ENCODE measurements at places on chromosomes 5 and 9.

DNA sequence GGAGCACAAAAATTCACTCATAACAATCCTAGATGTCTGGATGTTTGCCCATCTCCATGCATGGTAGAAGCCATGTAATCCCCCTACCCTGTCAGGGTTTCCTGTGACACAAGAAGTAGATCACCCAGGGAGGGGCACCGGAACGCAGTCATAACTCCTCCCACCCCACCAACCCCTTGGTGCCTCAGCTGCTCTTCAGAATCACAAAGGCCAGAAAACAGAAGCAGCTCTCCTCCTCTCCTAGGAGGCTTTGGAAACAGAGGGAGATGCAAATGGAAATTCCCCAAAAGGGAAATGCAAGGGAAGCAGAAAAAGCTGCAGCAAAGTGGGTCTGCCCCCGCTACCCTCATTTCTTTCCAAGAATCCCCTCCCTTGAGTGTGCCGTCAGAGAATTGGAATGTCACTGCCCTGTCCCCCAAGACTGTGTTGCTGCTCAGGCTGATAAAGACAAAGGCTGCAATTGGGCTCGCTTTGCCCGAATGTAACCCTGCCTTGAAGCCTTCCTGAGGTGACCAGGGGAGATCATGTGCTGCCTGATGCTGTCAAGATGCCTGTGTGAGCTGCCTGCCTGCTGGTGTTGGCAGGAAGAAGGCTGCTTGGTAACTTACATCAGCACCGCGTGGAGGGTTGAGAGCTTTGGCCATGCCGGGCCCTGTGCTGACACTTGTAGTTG, 65.5 kb upstream of the ABCA1 start:
- DNase-seq: peak; percentile 73

DNA sequence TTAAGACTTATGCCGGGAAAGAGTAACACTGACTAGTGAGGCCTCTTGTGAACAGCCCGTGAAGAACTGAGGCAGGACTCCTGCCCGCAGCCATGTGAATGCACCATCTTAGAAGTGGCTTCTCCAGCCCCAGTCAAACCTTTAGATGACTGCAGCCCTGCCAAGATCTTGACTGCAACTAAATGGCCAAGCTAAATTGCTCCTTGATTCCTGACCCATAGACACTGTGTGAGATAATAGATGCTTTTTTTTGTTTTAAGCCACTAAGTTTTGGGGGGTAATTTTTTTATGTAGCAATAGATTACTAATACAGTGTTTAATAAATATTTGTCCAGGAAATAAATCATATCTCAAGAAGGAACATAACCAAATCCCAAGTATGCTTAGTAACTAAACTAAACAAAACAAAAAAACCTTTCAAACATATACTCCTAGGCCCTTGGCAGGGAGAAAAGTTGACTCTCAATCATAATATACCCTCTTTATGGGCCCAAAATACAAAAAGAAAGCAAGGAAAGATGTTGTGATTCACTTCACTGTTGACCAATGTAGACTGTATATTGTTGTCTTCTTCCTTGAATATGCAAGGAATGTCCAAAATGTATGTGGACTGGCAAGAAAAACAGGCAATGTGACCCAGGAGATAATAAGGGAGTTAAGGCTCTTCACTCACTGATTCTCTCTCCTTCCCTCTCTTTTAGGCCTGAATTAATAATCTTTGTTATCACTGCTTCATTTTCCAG, 79.7 kb upstream of the ZNF366 start:
- DNase-seq: no peak

- DNase-seq: no peak
Observed at GRCh38 chr5:68343421-68343826, 127.9 kb downstream of the PIK3R1 start.

DNA sequence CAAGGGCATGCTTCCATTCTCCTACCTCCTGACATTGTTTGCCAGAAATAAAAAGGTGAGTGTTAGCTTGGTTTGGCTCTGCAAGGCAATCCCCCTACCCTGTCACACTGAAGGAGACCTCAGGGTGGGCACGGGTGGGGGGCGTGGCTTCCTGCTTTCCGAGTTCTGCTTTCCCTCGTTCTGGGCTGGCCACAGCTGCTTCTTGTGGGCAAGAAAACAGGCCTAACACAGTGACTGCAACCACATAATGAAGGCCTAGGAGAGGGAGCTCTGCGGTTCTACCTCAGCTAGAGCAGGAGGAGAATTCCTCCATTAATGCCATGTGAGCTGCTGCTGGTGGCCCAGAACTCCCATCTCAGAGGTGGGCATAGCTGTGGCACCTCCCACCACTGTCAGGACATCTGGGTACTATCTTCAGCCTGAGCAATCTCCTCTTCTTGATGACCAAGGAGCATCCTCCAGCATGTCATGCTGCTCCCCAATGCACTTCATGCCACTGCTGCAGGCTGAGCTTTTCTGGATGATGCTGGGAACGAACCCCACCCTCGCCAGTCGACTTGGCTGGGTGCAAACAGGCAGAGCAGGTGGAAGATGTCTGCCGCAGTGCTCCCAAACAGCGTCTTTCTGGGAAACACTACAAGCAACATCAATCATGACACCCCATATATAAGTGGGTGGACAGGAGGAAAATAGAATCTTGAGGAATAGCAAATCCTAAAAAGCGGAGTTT, 139.5 kb upstream of the RAPGEF1 start:
- DNase-seq: no peak

DNA sequence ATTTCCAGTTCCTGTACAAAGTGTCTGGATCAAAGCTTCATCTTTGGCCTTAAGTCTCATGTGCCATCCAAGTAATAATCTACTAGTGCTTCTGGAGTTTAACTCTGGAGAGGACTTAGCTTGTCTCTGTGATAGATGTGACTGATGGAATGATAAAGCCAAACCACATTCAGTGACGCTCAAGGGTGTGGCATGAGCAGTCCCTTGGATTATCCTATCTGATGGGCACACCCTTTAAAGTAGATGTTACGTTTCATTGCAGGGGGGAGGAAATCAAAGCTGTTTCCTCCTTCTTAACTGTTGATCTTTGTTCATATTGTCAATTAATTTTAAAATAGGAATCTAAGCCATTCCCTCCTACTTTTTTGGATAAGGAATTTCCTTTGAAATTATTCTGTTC, 8.5 kb upstream of the EGFLAM start:
- no peak for DNase-seq

DNA sequence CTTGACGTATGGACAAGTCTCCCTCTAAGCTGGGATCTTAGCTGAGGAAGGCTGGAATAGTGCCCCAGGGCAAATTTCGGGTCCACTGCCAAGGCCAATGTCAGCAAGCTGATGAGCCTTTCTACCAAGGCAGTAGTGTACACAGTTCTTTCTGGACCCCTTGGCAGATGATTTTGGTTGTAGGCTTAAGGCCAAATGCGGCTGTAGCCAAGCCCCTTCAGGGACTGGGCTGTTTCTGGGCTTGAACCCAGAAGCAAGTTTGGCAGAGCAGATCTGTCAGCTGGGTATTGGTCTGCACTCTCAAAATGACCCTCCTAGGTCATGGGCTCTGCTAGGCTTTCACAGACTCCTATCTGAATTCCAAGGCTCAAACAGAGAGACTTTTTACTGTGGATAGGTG, 121.6 kb downstream of the ADAMTSL1 start:
- DNase-seq: no peak

GRCh38 chr9:133786907-133787753, 49.0 kb upstream of the SARDH start:
- no peak for DNase-seq

- peak; percentile 87 for DNase-seq
Observed at GRCh38 chr5:8098081-8098480, 229.1 kb downstream of the MTRR start.

- DNase-seq: peak; percentile 76
Observed at GRCh38 chr9:104743376-104743985, 4.0 kb upstream of the NIPSNAP3A start.

- no peak for DNase-seq
Observed at GRCh38 chr9:18015116-18015515, 436.2 kb downstream of the SH3GL2 start.

- no peak for DNase-seq
Observed at GRCh38 chr5:6708814-6709213, 4.4 kb upstream of the TENT4A start.

- DNase-seq: no peak
Observed at GRCh38 chr9:90880669-90881068, 79.0 kb downstream of the SYK start.

GRCh38 chr5:81778642-81779041, 27.7 kb upstream of the SSBP2 start:
- DNase-seq: no peak

DNA sequence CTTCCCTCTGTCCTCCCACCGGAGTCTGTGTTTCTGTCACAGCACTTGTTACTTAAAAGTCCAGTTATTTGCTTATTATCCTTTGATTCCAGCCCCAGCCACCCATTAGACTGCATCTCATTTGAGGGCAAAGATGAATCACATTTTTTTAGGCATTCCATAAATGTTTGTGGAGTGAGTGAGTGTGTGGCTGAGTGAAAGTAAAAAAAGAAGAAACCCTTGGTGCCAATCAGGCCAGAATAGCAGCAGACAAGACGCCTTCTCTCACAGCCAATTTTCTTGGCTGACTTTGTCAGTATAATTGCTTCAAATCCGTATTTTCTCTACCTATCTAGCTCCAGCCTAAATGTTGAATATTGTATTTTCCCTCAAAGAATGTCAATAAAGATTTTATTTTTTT, 613.0 kb upstream of the WWC1 start:
- DNase-seq: no peak

- no peak for DNase-seq
Observed at GRCh38 chr9:71764463-71764862, 3.9 kb downstream of the CEMIP2 start.

- DNase-seq: no peak
Observed at GRCh38 chr5:168587987-168588386, 8.8 kb upstream of the PANK3 start.

- DNase-seq: no peak
Observed at GRCh38 chr5:4780633-4781032, 359.5 kb upstream of the ADAMTS16 start.

DNA sequence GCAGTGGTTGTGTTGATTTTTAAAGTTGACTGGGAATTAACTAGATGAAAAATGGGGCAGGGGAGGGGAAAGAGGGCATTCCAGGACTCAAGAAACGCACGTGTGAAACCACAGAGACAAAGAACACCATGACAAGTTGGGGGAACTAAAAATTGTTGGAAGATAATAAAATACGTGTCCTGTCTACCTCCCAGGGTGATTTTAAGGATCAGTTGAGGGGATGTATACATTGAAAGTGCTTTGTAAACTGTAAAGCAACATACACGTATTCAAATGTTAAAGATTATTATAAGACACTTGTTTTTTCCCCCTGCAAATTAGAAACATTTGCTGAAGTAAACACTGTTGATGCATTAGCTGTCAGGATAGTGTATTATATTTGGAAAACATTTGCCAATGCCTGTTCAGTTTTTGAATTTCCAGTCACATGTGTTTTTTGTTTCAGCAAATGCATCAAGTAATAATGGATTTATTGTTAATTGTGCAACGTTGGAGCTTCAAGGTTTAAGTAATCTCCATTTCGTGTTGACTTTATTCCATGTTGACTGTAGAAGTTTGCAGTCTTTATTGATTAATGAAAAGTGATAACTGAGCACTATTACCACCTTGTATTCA, 412.7 kb downstream of the ACTL7B start:
- DNase-seq: peak; percentile 83

GRCh38 chr5:8576178-8576577, 707.2 kb downstream of the MTRR start:
- no peak for DNase-seq

DNA sequence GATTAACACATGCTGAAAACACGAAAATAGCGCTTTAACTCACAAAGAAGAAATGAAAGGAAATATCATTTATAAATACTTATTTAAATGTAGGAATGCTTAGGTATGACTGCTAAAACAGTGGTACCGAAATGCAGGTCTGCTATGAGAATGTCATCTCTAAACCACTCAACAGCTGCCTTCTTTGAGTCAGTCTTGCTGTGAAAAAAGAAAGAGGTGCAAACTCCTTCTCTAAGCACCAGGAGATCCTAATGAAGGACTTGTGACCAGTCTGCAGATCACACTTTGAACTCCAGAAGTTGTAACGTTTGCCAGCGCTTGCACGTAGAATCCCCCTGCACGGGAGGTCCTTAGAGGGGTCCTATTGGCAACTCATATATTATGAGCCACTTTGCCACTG, 86.6 kb downstream of the TRIO start:
- no peak for DNase-seq

DNA sequence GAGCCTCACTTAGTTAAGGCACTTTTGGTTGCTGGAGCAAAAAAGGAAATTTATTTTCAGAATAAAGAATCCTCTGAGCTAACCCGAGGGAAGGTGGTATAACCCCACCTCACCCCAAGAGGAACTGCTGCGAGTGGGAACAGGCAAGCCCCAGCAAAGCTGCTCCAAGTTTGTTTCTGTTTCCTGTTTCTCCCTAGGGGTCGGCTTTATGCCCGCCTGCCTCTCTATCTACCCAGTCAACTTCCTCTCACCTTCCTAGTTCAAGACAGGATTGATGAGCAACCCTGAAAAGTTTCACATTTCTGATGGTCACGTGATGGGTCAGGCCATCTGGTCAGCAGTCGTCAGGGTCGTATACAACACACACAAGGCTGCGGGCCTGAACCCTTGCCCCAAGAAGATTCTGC, 31.1 kb downstream of the TRIO start:
- DNase-seq: no peak

GRCh38 chr5:163916376-163916775, 411.0 kb downstream of the MAT2B start:
- no peak for DNase-seq

- no peak for DNase-seq
Observed at GRCh38 chr5:138663009-138663408, 87.8 kb upstream of the HSPA9 start.

DNA sequence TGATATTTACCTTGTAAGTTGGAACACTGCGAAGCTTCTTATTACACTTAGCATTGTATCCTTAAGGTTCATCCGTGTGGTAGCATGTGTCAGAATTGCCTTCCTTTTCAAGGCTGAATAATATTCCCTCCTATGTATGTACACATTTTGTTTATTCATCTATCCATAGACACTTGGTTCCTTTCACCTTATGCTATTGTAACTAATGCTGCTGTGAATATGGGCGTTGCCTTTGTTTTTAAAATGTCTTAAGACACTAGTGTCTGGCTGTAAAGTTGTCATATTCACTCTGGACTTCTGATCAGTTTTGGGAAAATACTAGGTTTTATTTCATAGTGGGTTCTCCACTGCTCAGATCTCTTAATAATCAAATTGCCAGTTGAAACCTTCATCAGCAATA, 383.3 kb upstream of the PRR16 start:
- no peak for DNase-seq

DNA sequence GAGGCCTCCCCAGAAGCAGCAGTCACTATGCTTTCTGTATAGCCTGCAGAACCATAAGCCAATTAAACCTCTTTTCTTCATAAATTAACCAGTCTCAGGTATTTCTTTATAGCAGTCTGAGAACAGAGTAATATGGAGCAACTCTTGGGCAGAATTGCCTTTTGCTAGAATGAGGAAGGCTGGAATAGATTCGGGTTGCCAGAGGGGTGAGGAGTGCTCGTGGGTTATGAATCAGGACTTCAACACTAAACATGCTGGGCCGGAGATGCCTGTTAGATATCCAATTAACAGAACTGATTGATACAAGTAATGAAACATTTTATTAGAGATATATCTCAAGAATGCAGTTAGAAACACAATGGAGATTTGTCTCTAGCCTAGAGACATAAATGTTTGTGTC, 140.9 kb upstream of the MAP3K1 start:
- DNase-seq: no peak

Measured in skin of body (tissue), 3 donors.